ENCODE measurements at places on chromosomes 13 and 19.
A peak's percentile ranks its signal among the peaks of the same experiment; 100 is the strongest.

GRCh38 chr19:47351548-47351947 lies 2.4 kb downstream of the DHX34 start:
- DNase-seq = peak; percentile 81

GRCh38 chr13:101218484-101218883 lies 197.8 kb downstream of the NALCN start:
- DNase-seq = no peak

GRCh38 chr13:114161028-114161556 lies 18.0 kb upstream of the CFAP97D2 start:
- DNase-seq = no peak

DNA sequence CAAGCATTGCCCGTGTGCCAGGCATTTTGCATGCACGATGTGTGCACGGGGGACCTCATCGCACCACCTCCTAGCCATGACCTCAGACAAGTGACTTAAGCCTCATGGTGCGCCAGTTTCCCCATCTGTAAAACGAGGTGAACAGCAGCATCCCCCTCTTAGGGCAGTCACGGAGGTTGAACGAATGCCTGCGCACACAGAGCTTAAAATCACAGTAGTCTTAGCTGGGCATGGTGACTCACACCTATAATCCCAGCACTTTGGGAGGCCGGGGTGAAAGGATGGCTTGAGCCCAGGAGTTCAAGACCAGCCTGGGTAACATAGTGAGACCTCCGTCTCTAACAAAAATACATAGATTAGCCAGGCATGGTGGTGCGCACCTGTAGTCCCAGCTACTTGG lies 48.6 kb downstream of the PIN1 start:
- DNase-seq = peak; percentile 74

GRCh38 chr13:49340161-49340560 lies 92.4 kb downstream of the CDADC1 start:
- no peak for DNase-seq

GRCh38 chr13:27449081-27449603 lies 1.2 kb downstream of the MTIF3 start:
- DNase-seq = peak; percentile 57

GRCh38 chr19:48403606-48404005 lies 10.1 kb downstream of the GRIN2D start:
- peak; percentile 92 for DNase-seq

DNA sequence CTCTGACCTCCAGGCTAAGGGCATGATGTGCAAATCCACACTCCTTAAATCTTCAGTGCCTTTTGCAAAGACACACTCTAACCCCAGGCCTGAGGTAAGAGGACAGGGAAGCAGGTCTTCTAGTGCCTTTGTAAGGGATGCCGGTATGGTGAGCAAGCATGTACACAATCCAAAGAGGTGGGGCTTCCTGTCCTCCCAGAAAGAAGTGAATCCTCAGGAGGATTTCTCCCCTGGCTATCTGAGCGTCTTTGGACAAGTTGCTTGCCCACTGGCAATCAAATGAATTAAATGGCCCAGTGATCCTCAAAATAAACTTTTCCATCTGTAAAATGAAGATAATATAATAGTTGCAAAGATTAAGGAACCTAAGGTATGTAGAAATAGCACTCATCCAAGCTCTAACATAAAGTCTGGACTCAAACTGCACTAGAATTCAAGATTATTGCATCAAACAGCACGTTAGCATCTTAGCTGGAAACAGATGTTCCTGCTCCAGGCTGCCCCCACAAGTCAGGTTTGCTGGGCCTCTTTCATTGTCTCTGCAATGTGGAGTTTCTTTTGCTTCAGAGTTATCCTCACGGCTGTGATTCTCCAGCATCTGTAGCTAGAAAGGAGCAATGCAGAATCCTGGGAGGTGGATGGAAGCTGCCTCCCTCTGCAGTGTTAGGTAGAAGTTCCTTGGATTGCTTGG lies 249.6 kb downstream of the TSHZ3 start:
- DNase-seq = peak; percentile 5

DNA sequence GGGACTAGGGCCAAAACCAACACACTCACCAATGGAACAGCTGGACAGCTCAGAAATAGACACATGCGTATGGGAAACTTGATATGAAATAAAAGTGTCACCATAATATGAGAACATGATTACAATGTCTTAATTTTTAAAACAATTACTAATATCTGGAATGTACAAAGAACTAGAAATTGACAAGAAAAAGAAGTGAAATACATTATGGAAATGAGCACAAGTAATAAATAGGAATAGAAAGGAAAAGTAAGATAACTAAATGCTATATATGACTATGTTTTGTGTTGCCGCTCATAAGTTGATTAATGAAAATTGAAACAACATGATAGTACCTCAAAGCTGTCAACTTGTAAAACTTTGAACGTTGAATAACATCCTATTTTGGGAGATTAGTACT lies 801.1 kb downstream of the SLITRK5 start:
- no peak for DNase-seq

DNA sequence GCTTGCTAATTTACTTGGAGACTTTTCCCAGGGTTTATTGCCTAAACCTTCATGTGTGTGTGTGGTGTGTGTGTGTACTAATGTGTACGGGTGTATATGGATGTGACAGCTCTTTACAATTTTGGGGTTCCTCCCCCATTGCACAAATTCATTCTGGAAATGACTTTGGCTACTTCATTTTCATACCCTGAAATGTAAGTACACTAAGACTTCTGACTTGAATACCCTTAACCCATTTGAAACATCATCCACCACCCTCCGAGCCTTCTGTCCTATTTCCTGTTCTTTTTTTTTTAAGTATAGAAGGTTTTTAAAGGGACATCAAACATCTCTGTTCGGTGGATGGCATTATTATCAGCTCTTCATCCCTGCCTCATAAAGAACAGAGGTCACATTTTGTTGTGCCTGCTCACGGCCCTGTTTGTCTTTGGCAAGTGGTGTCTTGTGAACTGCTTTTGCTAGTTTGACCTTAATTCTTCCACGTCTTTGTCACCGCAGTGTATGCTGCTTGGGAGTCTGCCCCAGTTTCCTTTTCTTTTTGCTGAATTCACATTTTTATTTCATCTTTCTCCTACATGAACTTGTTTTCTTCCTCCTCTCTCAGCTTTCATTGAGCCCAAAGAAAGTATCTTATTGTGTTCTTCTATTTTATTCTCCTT lies 228.3 kb downstream of the FOXO1 start:
- no peak for DNase-seq

GRCh38 chr13:67971291-67971690 lies 741.2 kb upstream of the PCDH9 start:
- no peak for DNase-seq

Measured in NCI-H82 (cell line).